Muscle of leg (tissue), 16 donors: ENCODE measurements at places on chromosomes 2 and 18. TPM values are rescaled to one million over a fixed set of nuclear protein-coding genes. Genes with fewer than 3 reads are reported as not detected.

DNA sequence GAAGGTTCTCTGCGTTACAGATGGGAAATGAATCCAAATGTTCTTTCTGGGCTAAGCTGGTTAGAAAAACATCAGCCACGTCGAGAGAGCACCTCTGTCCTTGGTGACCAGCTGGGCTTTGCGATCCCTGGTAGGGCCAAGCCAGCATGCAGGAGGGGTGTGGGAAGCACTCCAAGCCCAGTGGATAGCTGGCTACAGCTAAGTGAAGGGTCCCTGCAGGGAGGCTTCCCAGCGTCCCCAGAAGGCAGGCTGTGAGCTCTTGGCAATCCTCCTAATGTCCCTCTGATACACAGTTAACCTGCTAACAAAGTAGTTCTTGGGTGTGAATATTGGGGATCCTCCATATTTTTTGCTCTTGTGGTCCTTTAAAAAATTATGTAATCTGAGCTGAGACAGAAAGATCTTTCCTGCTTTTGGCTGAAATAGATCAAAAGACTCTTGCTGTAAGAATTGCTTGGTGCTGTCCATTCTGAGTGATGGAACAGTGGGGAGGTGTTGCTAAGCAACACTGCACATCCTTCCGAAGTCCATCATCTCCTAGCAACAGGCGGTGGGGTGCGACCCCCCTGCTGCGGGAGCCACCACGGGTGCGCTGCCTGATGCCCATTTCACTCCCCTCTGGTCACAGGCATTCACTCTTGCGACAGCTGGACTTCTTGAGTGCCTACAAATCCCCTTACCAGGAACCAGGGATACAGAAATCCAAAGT lies 88.5 kb upstream of the UXS1 start:
- no peaks in the 10 kb centered on the region for H3K36me3 ChIP-seq
- H3K4me1 ChIP-seq = peaks cover 18% of the 10 kb centered on the region
- H3K27me3 ChIP-seq = no peaks in the 10 kb centered on the region
- no peak overlapping the region for H3K27ac ChIP-seq
- DNase-seq = no peak

GRCh38 chr2:26409785-26410184 lies 8.1 kb downstream of the DRC1 start:
- no peak overlapping the region for H3K27ac ChIP-seq
- H3K4me1 ChIP-seq = no peaks in the 10 kb centered on the region
- H3K27me3 ChIP-seq = no peaks in the 10 kb centered on the region
- no peak for DNase-seq

GRCh38 chr2:27303093-27304025 lies 4.9 kb downstream of the UCN start:
- no peak overlapping the region for H3K27ac ChIP-seq
- H3K4me3 ChIP-seq = no peak overlapping the region
- peak; percentile 67 for DNase-seq
- H3K27me3 ChIP-seq = peaks cover 37% of the 10 kb centered on the region

DNA sequence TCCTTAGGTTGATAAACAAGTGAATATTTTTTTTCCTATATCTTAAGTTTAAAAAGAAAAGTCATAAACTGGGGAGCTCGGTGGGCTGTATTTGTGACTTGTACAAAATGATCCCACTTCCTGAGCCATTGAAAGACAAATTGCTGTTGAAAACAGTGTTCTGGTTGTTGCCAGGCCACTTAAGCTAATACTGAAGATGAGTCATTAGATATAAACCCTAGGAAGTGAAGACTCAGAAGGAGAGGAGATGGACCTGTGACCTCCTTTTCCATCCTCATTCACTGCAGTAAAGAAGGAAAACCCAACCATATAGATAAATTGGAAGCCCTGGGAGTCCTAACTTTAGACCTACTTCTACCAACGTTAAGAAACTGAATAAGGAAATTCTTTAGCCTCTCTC lies 46.2 kb upstream of the SERPINE2 start:
- no peaks in the 10 kb centered on the region for H3K36me3 ChIP-seq
- DNase-seq = no peak
- H3K27ac ChIP-seq = no peak overlapping the region
- no peaks in the 10 kb centered on the region for H3K4me1 ChIP-seq
- H3K27me3 ChIP-seq = no peaks in the 10 kb centered on the region

- no peak for DNase-seq
- H3K4me1 ChIP-seq = no peaks in the 10 kb centered on the region
- no peaks in the 10 kb centered on the region for H3K27me3 ChIP-seq
- H3K27ac ChIP-seq = no peak overlapping the region
Measured at GRCh38 chr2:227848146-227848545, 23.3 kb upstream of the DAW1 start.

DNA sequence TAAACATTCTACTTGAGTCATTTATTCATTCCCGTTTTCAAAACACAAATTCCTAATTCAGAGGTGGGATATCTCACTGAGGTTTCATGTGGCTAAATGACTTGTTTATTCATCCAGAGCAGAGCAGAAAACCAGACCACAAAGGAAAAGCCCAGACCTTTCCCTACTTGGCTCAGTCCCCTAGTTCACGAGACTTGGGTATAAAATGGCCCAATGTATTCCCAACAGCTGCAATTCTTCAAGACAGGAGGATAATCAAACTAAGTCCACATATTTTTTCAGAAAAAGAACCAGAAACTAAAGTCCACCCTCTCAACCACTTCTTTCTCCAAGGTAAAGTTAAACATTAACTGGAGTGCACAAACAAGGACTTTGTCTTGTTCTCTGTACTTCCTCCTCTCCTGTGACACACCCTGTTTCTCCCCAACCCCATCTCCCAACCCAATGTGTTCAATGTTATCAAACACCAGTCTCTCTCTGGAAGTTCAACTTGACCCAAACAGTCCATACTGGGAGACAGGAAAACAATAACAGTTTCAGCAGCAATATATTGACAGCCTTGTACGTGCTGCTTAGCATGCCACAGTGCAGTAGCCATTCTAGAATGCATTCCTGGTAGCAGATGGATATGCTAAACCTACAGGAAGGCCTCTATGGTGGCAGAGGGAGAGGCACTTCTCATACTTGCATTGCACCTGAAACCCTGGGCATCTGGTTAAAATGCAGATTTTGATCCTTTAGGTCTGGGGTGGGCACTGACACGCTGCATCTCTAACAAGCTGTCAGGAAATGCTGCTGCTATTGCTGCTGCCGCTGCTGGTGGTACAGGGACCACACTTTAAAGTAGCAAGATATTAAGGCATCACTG lies 110.7 kb downstream of the INO80D start:
- no peak overlapping the region for H3K27ac ChIP-seq
- no peaks in the 10 kb centered on the region for H3K27me3 ChIP-seq
- no peaks in the 10 kb centered on the region for H3K36me3 ChIP-seq
- no peak overlapping the region for H3K4me3 ChIP-seq
- no peak for DNase-seq
- H3K4me1 ChIP-seq = no peaks in the 10 kb centered on the region

GRCh38 chr2:189222468-189223105 lies 43.0 kb upstream of the COL5A2 start:
- H3K27me3 ChIP-seq = no peaks in the 10 kb centered on the region
- DNase-seq = peak; percentile 78
- peaks cover 3% of the 10 kb centered on the region for H3K4me1 ChIP-seq

DNA sequence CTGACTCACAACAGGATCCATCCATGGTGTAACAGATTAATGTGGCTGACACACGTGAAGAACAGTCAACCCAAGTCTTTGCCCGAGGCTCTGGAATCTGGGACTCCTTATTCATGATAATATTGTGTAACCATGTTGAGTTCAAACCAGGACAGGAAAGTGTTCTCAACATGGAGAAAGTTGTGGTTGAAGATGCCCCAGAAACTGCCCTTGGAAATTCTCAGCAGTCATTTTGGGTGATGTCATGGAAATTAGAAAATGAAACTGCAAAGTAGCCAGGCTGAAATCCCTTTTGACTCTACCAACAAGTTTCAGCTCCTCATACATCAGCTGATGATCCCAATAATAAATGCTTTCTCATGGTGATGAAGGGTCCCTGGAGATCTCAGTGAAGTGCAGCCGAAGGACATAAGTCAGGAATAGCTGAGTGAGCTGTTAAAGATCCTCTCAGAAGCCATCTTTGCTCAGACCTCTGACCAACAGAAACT lies 307.7 kb downstream of the TNS1 start:
- peaks cover 10% of the 10 kb centered on the region for H3K4me1 ChIP-seq
- H3K27ac ChIP-seq = no peak overlapping the region
- H3K27me3 ChIP-seq = no peaks in the 10 kb centered on the region

- H3K4me1 ChIP-seq = peaks cover 15% of the 10 kb centered on the region
- H3K4me3 ChIP-seq = no peak overlapping the region
- no peak overlapping the region for H3K27ac ChIP-seq
Measured at GRCh38 chr2:10204326-10205161, 82.0 kb downstream of the RRM2 start.

DNA sequence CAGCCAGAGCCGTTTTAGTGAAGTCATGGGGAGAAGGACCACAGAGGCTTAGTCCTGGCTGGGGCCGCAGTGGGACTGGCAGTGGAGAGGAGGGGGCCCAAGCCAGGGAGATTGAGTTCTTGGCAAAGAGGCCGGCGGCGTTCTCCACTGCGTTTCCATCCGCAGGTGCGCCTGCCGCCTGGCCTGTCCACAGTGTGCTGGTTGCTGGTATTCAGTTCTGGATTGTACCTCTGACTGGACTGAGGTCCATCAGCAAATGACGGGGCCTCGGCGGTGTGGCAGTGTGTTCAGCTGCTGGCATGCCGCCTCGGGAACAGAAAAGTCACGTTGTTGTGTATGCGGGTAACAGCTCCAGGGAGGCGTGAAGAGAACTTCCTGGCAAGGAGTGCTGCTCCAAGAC lies 36.8 kb downstream of the LRRFIP1 start:
- peak; percentile 32 for DNase-seq
- no peak overlapping the region for H3K4me3 ChIP-seq
- H3K27me3 ChIP-seq = no peaks in the 10 kb centered on the region
- peaks cover 5% of the 10 kb centered on the region for H3K36me3 ChIP-seq
- H3K27ac ChIP-seq = peak overlapping the region; percentile 6
- H3K4me1 ChIP-seq = peaks cover 56% of the 10 kb centered on the region

DNA sequence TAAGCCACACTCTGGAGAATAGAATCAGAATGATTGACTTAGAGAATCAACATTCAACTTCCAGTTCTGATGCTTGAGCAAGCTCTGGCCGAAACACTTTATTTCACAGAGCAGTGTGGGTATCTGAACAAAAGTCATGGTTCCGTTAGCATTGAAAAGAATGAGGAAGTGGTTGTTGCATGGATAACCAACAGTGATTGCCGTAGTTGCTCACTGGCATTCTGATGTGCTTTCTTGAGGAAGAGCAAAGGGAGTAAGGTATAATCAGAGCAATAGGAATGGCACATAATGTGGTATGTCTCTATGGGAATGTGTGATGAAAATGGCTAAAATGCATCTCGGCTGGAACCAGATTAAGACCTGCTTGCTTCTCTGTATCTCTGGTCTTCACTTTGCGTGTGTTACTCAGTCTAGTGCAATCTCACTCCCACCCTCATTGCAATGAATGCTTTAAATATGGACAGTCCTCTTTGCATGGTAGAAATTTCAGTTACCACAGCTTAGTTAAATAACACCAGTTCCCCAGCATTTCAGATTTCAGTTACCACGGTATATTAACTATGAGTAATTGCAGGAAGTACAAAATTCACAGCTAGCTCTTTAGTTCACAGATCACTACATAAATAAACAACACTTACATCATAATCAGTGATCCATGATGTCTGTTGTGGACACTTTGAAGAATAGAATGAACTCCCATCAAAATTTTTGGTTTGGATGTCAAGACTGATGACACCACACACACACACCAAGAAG lies 7.8 kb upstream of the RAB12 start:
- peak; percentile 25 for DNase-seq
- H3K36me3 ChIP-seq = no peaks in the 10 kb centered on the region
- no peaks in the 10 kb centered on the region for H3K4me1 ChIP-seq
- H3K27me3 ChIP-seq = peaks cover 2% of the 10 kb centered on the region

- peak overlapping the region; percentile 45 for H3K27ac ChIP-seq
- no peaks in the 10 kb centered on the region for H3K27me3 ChIP-seq
- peaks cover 4% of the 10 kb centered on the region for H3K36me3 ChIP-seq
Measured at GRCh38 chr18:25111377-25112288, 240.3 kb downstream of the ZNF521 start.

GRCh38 chr2:172420216-172420615 lies 7.2 kb upstream of the ITGA6 start:
- H3K36me3 ChIP-seq = no peaks in the 10 kb centered on the region
- no peaks in the 10 kb centered on the region for H3K27me3 ChIP-seq
- H3K4me3 ChIP-seq = no peak overlapping the region
- no peak for DNase-seq
- H3K27ac ChIP-seq = no peak overlapping the region
- peaks cover 2% of the 10 kb centered on the region for H3K4me1 ChIP-seq

DNA sequence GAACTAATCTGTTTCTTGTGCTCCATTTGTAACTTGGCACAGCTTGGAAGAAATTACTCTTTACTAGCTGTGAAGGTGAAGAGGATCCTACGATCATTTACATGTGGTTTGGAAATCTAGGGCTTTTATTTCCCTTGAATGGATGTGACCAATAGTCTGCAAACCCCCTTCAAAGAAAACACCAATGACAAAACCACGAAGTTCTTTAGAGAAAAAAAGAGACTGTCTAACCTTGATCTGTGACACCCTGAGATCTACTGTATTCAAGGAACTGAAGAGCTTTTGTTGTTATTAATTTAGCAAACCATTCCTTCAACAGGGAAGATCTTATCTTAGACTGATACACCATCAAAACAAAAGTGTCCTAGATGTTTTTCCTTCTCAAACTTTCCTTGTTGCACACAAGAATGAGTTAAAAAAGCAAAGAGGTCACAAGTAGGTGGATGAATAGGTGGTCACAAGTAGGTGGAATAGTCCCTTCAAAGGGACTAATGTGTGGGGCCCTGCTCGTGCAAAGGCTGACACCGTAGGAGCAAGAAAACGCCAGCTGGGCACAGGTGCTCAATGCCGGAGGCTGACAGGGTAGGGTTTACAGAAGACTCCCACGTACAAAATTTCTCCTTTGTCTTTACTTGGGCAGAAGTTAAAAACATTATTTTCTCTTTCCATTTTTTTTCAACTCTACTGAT lies 95.6 kb upstream of the ITGB6 start:
- H3K36me3 ChIP-seq = peaks cover 36% of the 10 kb centered on the region
- no peak for DNase-seq
- peak overlapping the region; percentile 38 for H3K27ac ChIP-seq
- peaks cover 6% of the 10 kb centered on the region for H3K4me1 ChIP-seq

DNA sequence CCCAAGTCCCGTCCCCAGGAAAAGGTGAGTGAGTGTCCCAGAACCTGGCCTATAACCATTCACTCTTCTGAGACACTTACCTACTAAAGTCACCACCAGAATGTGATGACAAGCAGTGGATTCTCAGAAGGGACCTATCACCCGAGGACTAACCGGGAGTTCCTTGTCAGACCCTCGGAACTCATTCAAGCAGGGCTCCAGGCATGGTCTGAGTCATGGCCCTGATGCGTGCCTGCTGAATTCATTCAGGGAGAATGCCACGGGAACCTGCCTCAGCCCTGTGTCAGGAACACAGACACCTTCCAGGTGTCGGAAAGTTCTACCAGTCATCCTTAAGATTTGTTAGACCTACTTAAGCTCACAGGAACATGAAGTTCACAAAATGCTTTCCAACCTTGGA lies 29.8 kb downstream of the ALPK2 start:
- H3K4me1 ChIP-seq = peaks cover 4% of the 10 kb centered on the region
- H3K4me3 ChIP-seq = no peak overlapping the region
- peaks cover 2% of the 10 kb centered on the region for H3K27me3 ChIP-seq
- no peak for DNase-seq
- no peak overlapping the region for H3K27ac ChIP-seq

The IL36G gene
- total RNA-seq = 0.31 TPM

The PAX8 gene
- total RNA-seq = 0.44 TPM

The CEP192 gene
- total RNA-seq = 34.8 TPM

The WNT6 gene
- 0.09 TPM for total RNA-seq

The COLEC11 gene
- 0.18 TPM for total RNA-seq

The PLCL1 gene
- total RNA-seq = 13.4 TPM

The ABCG8 gene
- total RNA-seq = not detected

The SLC23A3 gene
- total RNA-seq = 1.5 TPM

The ASPRV1 gene
- 2.6 TPM for total RNA-seq

The CSRNP3 gene
- 15.6 TPM for total RNA-seq
